Stimulated activated CD8-positive, alpha-beta memory T cell treated with anti-CD3 and anti-CD28 coated beads, Interleukin-7, amount 100 ng/mL, for 4 hours (primary cell): ENCODE measurements at places on chromosomes 3 and 15.

GRCh38 chr3:160948273-160948672, 156.9 kb downstream of the B3GALNT1 start:
- DNase-seq, result no peak

DNA sequence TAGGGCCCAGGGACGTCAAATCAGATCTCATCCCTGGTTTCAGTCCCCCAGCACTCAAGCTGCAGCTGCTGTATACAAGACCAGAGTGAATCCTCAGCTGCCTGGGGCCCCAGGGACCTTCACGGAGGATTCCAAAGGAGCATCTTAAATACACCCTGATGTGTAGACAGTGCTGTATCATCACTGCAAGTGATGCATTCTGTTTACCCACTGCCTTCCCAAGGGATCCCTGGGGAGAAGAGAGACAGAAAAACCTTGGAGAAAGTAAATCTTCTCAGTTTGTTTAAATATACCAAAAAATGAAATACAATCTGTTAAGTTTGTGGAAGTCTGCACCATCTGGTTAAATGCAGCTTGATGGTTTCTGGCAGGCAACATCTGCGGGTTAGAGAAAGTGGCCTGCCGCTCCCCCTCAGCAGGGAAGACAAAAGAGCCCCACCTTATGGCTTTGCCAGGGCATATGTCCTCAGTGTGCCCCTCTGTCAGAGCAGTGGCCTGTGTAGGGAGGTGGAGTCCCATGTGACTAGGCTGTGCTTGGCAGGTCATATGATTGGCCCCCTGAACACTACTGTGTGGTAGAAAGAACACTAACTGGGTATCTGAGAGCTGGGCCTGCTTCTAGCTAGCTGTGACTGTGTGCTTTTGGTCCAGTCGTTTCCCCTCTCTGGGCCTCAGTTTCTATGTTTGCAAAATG, 222.2 kb upstream of the TRIM42 start:
- no peak for DNase-seq

- no peak for DNase-seq
These were observed 190.9 kb downstream of the FAM43A start for GRCh38 chr3:194876403-194877095.

DNA sequence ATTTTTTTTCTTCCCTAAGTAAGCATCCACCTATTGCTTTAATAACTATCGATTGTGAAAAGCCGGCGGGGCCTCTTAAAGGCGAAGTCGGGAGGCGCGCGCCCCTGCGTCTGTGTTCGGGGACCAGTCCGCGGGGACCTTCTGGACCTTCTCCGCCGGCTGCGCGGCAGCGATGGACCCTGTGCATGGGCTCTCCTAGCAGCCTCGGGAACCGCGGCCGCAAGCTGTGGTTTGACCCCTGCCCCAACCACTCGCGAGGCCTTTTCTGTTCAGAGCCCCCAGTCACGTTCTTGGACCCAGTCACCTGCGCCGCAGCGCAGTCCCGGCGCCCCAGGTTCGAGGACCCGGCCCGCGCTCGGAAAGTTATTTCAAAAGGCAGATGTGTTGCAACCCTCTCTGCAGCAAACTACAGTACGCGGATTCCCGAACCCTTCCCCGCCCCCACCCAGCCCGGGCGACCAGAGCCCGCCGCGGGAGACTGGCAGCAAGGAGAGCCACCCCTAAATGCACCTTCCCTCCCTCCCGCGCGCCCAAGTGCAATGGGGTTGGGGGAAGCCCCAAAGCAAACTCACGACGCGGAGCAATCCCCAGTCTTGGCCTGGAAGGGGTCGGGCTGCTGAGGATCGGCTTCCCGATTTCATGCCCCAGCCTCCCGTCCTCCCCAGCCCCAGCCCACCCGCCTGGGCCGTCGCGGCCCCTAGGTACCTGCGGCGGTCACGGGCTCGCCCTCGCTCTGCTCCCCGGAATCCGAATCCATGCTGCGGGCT, 684 bp downstream of the TNFAIP8L3 start:
- DNase-seq, result no peak

DNA sequence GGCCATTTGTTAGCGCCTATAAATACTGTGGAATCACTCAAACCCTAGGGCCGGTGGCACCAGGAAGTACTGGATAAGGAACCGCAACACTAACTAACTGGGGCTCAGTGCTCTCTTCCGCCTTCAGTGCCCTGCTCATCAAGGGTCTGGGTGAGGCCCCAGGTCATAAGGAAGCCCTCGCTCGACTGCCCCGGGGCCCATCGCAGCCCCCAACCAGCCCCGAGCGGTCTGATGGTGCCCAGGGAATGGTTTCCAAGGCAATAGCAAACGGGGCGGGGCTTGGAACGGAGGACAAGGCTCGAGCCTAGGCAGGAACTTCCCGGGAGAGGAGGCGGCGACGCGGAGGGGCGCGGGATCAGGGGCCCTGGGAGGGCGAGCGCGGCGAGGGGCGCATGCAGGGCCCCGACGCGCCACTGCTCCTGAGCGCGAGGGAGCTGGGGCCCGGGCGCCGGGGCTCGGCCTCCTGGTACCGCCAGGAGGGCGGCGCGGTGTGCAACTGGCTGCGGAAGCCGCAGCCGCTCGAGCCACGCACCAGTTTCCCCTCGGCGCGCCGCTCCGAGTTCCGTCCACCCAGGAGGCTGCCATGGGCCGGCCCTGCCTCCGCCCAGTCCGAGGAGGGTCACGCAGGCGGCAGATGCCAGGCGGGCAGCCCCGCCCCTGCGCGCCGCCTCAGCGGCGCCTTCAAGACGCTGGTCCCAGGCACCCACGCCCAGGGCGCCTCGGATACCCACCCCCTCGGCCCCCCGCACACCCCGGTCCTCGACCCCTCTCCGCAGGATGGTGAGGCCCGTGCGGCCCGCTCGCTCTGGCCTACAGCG, at the start of gene TTLL3:
TSS of gene TTLL3 (plus strand) at position 648 of the 818 bp plus-strand sequence. CDS start 400 bp downstream, outside the sequence.
- no peak for DNase-seq

DNA sequence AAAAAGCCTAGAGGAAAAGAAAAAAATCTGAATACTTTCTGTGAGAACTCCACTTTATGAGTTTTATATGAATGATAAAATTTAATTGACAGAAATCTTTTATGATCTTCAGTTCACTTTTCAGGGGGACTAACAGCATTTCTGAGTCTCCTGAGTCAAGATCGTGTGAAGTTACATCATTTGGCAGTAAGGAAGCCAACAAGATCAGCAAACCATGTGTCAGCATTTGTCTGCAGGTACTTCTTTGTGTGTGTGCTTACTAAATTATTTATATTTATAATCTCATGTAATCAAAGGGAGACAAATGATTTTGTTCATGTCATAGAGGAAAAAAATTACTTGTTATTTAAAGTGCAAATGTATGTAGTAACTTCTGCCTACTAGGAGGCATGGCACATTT, 217.6 kb downstream of the MBNL1 start:
- DNase-seq, result no peak

GRCh38 chr3:71276531-71276930, 307.0 kb downstream of the FOXP1 start:
- no peak for DNase-seq

DNA sequence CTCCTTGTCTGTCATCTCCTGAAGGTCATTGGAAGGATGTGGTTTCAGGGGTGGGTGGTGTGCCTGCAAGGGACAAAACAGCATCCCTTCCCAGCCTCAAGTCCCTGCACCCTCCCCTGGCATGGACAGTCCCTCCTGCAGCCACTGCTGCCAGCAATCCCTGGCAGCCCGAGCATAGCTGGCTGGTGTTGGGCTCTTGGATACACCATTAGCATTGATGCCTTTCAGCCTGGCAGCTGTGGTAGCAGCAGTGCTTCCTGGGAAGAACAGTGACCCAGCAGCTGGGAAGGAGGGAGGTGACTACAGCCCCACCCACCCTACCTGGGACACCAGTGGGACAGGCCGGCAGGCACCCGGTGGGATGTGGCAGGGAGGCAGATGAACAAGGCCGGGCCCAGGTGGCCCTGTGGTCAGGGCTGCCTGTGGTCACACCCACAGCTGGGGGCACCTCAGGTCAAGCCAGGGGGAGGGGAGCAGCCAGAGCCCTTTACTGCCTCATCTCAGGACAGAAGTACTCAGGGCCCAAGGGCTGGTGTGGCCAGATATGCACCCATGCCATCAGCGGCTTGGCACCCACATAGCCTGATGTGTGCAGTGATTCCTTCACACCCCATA, 32.9 kb upstream of the TMEM115 start:
- DNase-seq, result no peak

GRCh38 chr3:168325684-168326083, 230.0 kb upstream of the GOLIM4 start:
- no peak for DNase-seq

GRCh38 chr3:126852511-126852910, 130.4 kb upstream of the PLXNA1 start:
- no peak for DNase-seq

- no peak for DNase-seq
These were observed 797 bp downstream of the PAQR9 start for GRCh38 chr3:142962520-142963233.

DNA sequence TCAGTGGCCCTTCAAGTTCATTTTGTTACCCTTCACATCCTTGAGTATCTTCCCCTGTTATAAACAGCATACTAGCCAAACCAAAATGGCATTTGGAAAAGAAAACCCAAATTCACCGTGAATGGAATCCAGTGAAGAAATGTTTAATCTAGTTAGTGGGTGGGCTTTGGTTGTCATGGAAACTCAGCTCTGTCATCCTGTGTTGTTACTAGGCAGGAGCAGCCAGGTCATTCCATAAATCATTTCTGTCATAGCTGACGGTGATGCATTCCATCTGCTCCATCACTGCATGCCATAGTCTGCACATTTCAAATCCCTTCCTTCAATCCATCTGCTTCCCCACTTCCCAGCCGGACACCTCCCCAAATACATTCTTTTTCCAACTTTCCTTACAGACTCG, 140.4 kb upstream of the CGNL1 start:
- DNase-seq, result no peak

- no peak for DNase-seq
These were observed 262.2 kb downstream of the MAGI1 start for GRCh38 chr3:65776494-65776893.

DNA sequence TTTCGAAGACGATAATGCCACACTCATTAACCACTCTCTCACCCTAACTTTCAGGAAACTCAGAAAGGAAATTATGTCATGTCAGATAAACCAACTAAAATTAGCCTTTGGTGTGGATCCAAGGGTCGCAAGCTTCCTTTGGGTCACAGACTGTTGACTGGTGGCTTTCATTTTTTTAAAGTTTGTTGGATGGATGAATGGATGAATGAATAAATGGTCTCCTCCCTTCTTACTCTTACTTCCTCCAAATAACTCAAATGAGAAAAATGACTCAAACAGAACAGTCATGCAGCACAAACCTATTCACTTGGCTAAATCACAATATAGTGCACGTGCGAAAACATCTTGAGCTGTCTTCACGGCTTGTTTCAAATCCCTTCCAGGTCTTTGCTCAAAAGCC, 82.9 kb upstream of the HACD2 start:
- DNase-seq, result no peak

DNA sequence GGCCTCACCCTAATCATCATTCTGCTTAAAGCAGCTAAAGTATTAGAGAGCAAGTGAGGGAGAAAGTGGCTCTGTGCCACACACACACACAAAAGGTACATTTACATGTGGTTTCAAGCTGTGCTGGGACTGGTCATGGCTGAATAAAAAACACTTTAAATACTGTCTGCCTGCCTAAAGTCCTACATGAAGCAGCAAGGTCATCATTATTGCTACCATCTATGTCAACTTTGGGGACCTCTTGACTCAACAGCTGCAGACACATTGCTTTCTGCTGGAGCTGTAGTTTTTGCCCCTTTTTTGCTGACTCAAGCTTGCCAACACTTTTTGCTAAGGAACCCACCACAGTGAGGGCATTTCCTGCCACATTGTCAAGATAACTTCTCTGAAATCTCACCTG, 1237.9 kb downstream of the ROBO2 start:
- DNase-seq, result no peak

DNA sequence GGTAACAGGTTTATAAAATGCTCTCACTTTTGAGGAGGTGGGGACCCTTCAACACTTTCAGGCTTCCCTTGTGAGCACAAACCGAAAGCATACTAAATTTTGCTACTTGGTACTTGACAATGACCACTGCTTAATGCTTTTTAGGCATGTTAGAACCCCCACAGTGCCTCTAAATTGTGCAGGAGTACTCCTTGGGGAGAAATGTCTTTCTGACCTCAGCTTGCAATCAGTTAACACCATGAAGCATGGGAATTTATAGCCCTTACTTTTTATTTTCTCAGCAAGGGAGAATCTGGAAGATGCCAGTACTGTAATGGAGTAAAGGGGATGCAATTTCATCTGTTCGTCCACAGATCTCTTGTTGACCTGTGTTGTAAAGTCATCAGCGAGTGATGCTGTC, 308.9 kb upstream of the TBC1D5 start:
- DNase-seq, result no peak

- no peak for DNase-seq
These were observed 21.1 kb downstream of the CCDC32 start for GRCh38 chr15:40543631-40544294.

GRCh38 chr3:34683851-34684250, 885.4 kb downstream of the PDCD6IP start:
- no peak for DNase-seq

DNA sequence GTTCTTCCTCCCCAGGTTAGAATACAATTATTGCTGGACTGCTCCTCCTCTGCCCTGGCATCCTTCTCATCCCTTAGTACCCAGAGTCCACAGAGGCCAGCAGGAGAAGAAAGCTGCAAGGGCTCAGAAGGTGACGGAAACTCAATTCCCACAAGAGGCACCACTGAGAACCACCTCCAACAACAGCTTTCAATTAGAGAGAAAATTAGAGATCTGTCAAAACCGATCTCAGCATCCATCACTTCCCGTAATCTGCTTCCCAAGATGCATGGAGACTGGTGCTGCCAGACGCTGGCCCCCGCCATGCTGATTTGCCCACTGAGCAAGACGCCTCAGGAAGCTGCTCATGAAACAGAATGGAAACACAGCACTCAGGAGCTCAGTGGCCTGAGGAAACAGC, 135.0 kb upstream of the PRICKLE2 start:
- DNase-seq, result no peak

DNA sequence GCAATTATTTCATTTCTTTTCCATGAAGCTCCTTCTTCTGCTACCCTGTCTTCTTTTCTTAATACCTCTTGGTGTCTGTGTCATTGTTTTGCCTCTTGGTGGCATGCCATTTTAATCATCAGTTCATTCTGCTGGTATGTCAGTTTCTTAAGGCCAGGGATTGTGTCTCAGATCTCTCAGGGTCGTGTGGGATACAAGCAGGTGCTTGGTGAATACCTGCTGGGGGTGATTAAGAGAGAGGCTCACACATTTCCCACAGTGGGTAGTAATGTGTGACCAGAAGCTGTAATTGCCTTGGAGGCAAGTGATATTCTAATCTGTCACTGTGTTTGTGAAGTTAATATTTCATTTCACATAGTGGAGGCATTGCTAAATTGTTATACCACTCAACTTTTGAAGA, 361.4 kb upstream of the TRIM42 start:
- no peak for DNase-seq

DNA sequence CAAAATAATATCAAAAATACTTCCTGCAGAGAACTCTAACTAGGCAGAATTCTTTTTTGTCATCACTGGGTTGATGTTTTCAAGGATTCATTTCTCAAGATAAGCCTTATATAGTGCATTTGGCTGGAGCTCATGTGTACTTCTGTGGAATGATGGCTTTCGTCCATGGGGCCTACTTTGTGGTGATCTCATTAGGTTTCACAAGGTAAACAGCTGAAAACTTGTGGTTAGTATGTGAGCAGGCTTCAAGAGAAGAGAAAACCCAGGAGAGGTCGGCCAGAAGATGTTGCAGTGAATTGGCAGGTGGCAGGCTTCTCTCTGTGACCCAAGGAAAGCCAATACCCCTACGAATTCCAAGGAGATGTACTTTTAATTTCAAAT, 121.4 kb upstream of the PHLDB2 start:
- DNase-seq, result no peak

- no peak for DNase-seq
These were observed 69.2 kb upstream of the MFGE8 start for GRCh38 chr15:88982304-88982945.
